ENCODE measurements at places on chromosomes 5 and 9. TPM values are rescaled to one million over a fixed set of nuclear protein-coding genes. Genes with fewer than 3 reads are reported as not detected.

- H3K36me3 ChIP-seq: no peaks in the 10 kb centered on the region
- H3K27ac ChIP-seq: no peak overlapping the region
- H3K27me3 ChIP-seq: peaks cover 3% of the 10 kb centered on the region
- no peak for DNase-seq
Observed at GRCh38 chr9:135586601-135587109, 25.1 kb downstream of the PAEP start.

DNA sequence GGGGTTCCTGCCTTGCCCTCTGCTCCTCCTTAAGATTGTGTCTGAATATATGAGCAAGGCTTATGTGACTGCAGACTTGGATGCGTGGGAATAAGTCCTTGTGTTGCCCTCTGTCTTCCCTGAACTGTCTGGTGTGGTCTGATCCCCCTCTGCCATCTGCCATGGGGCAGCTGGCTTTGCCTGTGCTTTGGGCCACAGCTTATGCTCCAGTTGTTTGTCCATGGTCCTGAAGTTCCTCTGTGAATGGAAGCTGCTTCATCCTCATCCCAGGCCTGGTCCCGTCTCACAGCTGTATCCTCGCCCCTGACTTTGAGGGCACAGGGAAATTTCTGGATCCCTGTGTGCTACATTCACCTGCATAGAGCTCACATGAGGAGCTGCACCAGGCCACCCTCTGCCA lies 14.7 kb downstream of the IL31RA start:
- H3K36me3 ChIP-seq: no peaks in the 10 kb centered on the region
- no peak overlapping the region for H3K27ac ChIP-seq
- no peaks in the 10 kb centered on the region for H3K4me1 ChIP-seq
- no peaks in the 10 kb centered on the region for H3K27me3 ChIP-seq
- no peak overlapping the region for H3K4me3 ChIP-seq

DNA sequence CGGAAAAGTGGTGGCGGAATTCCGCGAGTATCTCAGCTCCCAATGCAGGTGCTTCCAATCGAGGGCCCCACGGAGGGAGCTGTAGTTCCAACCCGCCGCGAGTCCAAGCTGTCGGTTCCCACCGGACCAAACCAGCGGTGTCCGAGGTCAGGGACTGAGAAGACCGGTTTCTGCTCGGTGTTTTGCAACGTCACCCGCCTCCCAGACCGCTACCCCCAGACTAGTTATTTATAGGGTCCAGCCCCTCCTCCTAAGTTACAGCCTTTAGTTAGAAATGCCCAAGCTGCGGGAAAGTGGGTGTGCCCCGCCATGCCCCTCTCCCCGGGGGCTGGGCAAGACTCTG lies 677 bp upstream of the MYORG start:
- peaks cover 4% of the 10 kb centered on the region for H3K36me3 ChIP-seq
- H3K4me1 ChIP-seq: peaks cover 54% of the 10 kb centered on the region
- DNase-seq: no peak
- H3K27me3 ChIP-seq: no peaks in the 10 kb centered on the region
- peak overlapping the region; percentile 81 for H3K4me3 ChIP-seq

DNA sequence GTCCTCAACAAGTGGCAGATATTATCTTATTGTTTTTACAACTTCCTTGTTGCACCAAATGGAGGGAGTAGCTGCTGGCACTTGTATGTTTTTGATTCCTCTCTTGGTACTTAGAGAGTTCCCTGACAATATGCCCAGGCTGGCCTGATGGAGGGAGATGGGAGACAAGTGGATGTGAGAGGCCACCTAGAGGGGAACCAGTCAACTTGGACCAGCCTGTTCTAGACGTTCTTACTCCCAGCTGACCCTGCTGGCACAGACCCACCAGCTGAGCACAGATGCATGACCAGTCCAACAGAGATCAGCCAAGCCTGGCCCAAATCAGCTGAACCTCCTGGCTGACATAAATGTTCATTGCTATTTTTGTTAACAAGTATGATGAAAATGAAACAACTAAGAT lies 60.9 kb upstream of the GDNF start:
- H3K27me3 ChIP-seq: no peaks in the 10 kb centered on the region
- H3K4me3 ChIP-seq: no peak overlapping the region
- H3K27ac ChIP-seq: no peak overlapping the region
- no peaks in the 10 kb centered on the region for H3K4me1 ChIP-seq
- DNase-seq: peak; percentile 60

KLF4 gene
- 58.6 TPM for total RNA-seq

CCL27 gene
- 1.3 TPM for total RNA-seq

DNA sequence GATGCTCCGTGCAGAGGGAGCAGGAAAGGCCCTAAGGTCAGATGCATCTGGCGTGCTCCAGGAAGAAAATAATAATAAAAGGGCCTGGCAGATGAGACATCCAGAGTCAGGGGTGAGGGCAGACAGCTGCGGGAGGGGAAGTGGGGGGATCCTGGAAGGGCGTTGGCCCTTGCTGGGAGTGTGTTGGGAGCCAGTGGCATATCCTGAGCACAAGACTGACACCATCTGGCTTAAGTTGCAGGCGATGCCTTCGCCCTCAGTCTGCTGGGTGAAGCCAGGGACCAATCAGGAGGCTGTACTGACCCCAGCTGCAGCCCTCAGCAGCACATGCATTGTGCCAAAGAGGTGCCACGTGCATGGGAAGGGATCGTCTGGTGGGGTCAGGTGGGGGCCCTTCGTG lies 3.8 kb downstream of the OR2V2 start:
- no peaks in the 10 kb centered on the region for H3K4me1 ChIP-seq
- H3K36me3 ChIP-seq: no peaks in the 10 kb centered on the region
- no peak overlapping the region for H3K4me3 ChIP-seq
- no peak for DNase-seq

GRCh38 chr5:15008476-15008875 lies 136.9 kb upstream of the ANKH start:
- no peaks in the 10 kb centered on the region for H3K27me3 ChIP-seq
- no peak overlapping the region for H3K4me3 ChIP-seq
- H3K36me3 ChIP-seq: no peaks in the 10 kb centered on the region

GNA14 gene
- not detected for total RNA-seq

TMEM252 gene
- total RNA-seq: not detected

KIF12 gene
- 79.4 TPM for total RNA-seq

ACSL6 gene
- total RNA-seq: 7.2 TPM

DNA sequence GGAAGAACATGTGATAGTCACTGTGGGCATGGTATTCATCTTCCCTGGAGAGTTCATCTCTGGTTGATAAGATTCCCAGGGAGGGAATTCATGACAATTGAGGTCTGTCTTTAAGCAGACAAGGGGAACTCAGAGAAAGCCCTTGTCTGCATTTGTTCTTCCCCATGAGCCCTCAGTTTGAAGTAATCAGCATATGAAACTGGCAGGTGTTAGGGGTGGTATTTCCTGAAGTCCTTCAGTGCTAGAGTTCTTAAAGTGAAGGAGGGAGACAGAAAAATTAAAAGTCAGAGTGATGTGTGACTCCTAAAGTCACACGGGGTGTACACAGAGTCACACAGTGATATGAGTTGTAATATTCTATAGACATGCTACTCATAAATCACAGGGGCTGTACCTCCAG lies 60.6 kb upstream of the SYK start:
- no peak overlapping the region for H3K4me3 ChIP-seq
- no peak overlapping the region for H3K27ac ChIP-seq
- no peak for DNase-seq
- no peaks in the 10 kb centered on the region for H3K4me1 ChIP-seq

GRCh38 chr5:158486566-158486965 lies 613.1 kb downstream of the EBF1 start:
- no peak overlapping the region for H3K4me3 ChIP-seq
- H3K36me3 ChIP-seq: no peaks in the 10 kb centered on the region
- H3K4me1 ChIP-seq: no peaks in the 10 kb centered on the region
- H3K27me3 ChIP-seq: no peaks in the 10 kb centered on the region
- no peak for DNase-seq

- no peaks in the 10 kb centered on the region for H3K27me3 ChIP-seq
- peaks cover 36% of the 10 kb centered on the region for H3K4me1 ChIP-seq
- no peaks in the 10 kb centered on the region for H3K36me3 ChIP-seq
- no peak for DNase-seq
- H3K4me3 ChIP-seq: no peak overlapping the region
- H3K27ac ChIP-seq: peak overlapping the region; percentile 21
Observed at GRCh38 chr9:88530051-88530450, 4.9 kb upstream of the NXNL2 start.

- peaks cover 5% of the 10 kb centered on the region for H3K4me1 ChIP-seq
- no peak for DNase-seq
- no peak overlapping the region for H3K27ac ChIP-seq
- H3K36me3 ChIP-seq: no peaks in the 10 kb centered on the region
- H3K4me3 ChIP-seq: no peak overlapping the region
Observed at GRCh38 chr5:54867310-54867944, 118.0 kb downstream of the ESM1 start.

Data from stomach (tissue), 19 donors.